ENCODE measurements at places on chromosomes 7 and 10.

- no peak for DNase-seq
These were observed 706.4 kb downstream of the SORCS3 start for GRCh38 chr10:105347487-105347886.

GRCh38 chr7:51376420-51377092, 59.9 kb upstream of the COBL start:
- DNase-seq, result no peak

DNA sequence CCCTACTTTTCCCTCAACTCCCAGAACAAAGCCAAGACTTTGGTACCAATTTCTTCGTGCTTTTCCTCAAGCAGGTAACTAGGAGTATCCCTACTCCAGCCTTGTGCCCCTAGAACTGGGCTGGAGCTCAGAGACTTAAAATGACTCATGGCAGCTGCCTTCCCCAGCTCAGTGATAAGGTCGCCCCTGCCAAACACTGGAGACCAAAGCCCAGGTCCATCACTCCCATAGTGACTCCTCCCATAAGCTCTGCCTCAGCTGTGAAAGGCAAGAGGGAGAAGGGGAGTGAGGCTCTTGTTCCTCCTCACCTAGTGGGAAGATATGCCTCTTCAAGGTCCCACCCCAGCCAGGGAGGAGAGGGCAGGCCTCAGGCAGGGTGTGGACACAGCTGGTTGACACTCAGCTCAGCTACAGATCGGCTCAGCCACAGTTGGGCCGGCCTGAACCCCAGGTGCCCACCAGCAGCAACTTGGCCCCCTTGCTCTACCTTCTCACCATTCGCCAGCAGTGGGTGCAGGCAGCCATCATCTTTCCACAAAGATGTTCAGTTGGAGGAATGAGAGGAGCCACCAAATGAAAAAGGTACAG, 13.8 kb upstream of the CYREN start:
- no peak for DNase-seq

- no peak for DNase-seq
These were observed 53.5 kb upstream of the MET start for GRCh38 chr7:116618338-116619128.

DNA sequence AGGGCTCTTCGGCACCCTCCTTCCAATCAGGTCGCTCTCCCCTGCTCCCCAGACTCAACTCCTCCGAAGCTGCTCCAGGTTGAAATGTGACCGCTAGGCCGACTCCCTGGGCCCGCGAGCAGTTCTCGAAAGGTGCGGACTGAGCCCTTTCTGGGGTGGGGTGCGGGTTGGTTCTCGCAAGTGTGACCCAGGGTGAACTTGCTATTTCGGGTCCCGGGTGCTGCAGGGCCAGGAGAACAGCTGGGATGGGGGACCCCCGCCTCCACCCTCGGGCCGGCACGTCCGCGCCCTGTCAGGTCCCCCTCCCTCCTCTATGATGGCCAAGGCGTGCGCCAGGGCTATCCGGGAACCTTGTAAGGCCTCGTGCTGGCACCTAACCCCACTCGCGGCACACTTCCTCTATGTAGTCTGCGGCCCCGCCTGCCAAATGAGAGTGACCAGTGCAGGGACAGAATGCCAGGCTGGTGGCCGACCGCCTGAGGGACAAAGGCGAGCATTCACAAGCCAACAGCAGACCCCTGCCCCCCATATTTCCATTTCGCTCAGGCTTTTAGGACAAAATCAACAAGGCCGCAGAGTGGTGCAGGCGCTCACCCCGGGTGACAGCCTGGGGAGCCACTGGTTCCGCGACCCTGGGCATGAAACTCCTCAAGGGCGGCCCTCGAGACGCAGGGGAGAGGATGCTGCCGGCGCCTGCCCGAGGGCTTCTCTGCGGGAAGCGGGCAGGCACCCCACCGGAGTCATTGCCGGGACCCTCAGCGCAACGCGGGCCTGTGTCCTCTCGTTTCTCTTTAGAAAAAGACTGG, 13.7 kb upstream of the HOXA13 start:
- DNase-seq, result no peak

DNA sequence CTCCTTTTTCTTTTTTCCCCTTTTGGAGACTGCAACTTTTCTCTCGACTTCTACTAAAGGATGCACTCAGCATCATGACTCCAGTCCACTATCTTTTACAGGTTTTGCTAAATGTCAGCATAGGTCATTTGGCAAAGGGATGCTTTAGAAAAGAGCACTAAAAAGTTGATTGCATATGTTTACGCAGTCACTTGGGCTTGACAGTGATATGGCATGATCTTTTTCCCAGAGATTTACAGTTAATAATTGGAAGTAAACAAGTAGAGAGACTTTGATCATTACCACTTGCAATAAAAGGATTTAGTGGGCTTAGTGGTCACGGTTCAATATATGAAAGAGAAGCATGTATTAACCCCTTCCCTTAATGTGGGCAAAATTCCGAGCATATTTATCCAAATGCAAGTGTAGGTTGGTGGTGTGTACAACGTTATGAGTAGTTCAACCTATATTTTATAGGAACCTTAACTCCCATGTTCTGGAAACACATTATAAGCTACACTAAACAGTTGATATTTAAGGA, 1.8 kb downstream of the BMI1 start:
- DNase-seq, result no peak

DNA sequence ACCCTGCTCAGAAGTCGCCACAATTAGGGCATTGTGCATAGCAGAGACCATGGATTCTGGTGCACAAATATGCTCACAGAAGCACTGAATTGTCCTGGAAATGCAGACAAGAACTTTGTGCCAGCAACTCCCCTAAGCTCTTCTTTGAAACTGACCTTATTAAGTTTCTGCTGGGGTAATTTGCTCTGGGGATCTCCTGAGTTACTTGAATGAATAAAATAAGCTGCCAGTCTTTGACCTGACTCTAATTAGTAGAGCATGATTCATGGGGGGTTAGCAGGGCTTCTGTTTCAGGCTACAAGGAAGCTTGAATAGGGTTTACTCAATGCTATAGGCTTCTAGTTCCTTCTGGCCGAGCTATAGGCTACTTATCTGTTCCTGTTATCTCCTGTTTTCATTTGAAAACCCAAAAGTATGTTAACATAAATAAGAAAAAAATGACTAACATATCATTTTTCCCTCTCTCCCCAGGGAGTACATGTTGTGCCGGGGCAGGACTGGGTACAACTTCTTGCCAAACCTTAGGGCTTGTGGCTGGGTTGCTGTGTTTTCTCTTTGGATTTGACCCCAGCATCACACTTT, 169.0 kb upstream of the TMEM229A start:
- DNase-seq, result no peak

GRCh38 chr7:92340016-92340415, 94.2 kb downstream of the ANKIB1 start:
- no peak for DNase-seq

DNA sequence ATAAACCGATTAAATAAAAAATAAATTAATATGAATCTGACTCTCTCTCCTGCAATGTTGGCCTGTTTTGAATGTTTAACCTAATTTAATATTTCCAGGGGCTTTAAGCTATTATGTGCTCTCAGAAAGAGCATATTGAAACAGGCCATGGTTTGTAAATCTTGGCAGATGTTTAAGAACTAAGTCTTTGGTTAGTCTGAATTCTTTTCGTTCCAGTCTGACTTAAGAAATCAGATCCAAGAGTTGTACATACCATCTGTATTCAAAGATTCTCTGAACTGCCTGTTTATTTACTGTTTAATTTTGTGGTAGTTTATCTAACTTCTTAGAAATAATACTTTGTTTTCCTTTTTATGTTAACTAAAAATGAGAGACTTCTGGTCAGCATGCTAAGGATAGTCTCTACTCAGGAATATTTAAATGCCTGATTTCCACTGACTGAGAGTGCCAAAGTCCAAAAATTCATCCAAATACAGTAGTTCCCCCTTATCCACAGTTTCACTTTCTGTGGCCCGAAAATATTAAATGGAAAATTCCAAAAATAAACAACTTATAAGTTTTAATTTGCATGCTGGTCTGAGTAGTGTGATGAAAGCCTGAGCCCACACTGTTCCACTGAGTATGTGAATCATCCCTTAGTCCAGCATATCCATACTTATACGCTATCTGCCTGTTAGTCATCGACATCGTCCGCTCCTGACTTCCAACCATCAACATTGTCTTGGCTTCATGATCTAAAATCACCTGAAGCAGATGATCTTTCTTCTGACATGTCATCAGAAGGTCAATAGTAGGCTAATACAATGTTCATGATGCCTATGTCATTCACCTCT, 238.1 kb upstream of the CSTF2T start:
- DNase-seq, result no peak

DNA sequence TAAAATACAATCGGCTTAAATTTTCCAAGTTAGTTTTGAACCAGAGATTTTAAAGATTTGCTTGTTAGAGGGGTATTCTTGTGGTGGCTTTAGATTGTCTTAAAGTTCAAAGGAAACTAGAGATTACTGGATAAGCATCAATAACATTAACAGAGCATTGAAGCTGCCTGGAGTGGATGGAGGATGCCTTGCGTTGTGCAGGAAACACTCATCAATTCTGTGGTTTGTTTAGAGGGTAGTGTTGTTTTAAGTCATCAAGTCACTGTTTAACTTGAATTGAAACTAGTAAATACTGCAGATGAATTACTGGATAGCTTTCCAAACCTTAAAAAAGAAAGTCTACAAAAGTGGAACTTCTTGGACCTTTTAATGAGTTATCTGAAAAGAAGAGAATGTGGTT, 218.6 kb downstream of the CELF2 start:
- DNase-seq, result no peak

- DNase-seq, result no peak
These were observed 68.3 kb downstream of the CREM start for GRCh38 chr10:35194906-35195305.

- DNase-seq, result no peak
These were observed 43.3 kb upstream of the ECHDC3 start for GRCh38 chr10:11698691-11699549.

GRCh38 chr10:74419958-74420375, 268.9 kb downstream of the ADK start:
- peak; percentile 26 for DNase-seq

DNA sequence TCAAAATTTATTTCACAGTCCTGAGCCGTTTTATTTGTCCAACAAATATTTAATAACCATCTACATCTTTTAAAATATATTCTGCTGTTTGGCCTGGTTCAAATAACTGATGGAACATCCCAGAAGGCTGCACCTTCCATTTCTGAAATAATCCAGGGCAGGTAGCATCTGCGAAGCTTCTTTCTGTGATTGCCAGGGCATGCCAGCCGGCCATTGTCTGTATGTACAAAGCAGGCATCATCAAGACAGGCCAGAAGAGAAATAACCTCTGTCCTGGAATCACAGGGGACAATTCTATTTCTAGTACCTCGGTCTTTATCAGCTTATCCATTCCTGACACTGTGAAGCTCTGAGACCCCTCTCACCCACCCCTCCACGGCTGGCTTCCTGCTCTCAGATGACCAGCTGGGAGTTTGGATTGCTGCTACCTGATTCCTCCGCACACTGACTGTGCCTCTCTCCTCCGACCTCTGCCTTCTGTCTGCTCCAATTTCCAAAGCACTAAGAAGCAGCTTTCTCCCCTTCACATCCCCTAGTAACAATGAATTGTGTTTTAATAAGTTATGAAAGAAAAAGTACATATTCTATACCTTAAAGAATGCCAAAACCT, 8.0 kb downstream of the DGKI start:
- no peak for DNase-seq

- no peak for DNase-seq
These were observed 6.0 kb downstream of the ARMC10 start for GRCh38 chr7:103080923-103081322.

DNA sequence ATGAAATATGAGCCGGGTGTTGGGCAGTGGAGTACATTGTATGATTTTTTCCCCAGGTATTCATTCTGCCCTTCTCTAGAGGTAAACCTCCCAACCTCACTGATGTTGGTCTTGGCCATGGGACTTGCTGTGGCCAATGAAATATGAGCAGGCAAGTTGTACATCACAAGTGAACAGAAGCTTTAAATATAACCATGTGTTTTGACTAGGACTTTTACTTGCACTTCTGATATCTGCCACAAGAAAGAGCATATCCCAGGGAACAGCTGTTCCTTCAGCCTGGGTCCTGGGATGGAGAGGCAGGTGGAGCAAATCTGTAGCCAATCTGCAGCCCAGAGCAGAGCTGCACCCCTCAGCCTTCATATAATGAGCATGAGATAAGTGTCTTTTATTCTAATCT, 109.8 kb upstream of the PALS2 start:
- DNase-seq, result peak; percentile 27

DNA sequence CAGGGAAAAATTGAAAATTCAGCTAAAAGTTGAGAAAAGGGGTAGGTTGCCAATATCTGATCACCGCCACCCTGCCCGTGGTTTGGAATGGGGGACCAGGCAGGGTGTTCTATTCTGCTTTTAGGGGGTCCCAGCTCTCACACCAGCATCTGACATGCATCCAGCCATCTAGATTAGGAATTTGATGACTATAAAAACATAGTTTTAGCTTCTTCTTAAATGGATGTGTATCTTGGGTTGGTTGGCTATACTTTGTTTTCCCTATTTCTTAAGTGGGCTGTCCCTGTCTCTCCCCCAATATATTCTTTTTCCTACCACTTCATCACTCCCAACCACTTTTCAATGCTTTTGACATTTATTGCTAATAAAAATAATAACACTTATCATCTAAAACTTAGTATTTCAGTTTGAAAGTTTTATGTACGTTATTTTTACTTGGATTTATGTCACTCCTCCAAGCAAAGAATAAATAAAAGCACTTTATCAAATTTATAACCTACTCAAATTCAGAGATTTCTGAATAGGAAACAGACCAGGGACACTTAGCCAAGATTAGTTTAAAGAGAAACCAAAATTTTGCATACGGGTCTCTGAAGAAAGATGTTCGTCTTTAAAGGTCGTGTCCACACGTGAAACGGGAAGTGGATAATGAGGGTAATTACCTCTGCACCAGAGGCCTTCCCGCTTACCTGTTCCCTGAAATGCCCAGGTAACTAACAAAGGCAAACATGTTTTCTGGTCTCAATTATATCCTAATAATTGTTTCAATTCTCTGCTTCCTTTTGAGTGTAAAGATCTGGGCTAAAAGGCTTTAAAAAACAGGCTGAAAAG, 233.2 kb upstream of the AUTS2 start:
- DNase-seq, result no peak

DNA sequence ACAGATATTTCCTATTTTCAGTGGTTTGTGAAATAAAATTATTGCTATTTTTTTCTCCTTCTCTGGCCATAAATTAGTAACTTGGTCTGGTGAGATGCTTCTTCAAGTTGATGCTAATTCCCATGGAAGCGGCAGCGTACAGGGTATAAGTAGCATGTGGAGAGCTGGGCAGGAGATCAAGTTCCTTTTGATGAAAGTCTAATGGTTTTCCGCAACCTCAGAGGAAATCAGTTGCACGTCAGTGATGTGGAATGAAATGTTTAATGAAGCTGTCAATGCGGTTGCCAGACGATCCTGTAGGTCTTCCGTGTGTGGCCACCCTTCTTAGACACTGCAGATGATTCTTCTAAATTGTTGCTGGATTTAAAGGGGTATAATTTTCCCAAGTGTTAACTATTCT, 236.4 kb upstream of the GRM3 start:
- DNase-seq, result no peak
